Epithelial cell of proximal tubule (primary cell): ENCODE measurements at places on chromosomes 5 and 9.
A peak's percentile ranks its signal among the peaks of the same experiment; 100 is the strongest.

- no peak for DNase-seq
Observed at GRCh38 chr9:93266521-93267001, 82.6 kb downstream of the WNK2 start.

GRCh38 chr9:5553211-5553610 is 42.9 kb downstream of the PDCD1LG2 start:
- DNase-seq = no peak

GRCh38 chr5:5380298-5380697 is 42.2 kb upstream of the ICE1 start:
- DNase-seq = no peak

GRCh38 chr5:4095918-4096630 is 500.4 kb downstream of the IRX1 start:
- DNase-seq = no peak

DNA sequence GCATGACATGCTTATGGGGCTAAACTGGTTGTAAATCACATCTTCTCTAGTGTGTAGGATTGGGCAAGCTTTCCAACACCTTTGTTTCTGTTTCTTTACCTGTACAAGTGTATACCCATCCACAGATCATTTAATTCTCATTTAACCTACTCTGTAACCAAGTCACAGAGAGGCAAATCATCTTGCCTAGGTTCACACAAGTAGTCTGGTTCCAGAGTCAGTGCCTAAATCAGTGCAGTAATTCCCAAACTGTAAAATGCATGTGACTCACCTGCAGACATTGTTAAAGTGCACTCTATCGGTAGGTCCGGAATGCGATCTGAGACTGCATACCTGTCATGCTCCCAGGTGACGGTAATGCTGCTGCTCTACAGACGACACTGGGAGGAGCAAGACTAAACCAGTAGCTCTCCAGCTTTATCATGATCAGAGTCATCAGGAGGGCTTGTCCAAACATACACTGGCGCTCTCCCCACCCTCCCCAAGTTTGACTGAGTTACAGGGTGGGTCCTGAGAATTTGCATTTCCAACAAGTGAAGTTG is 107.9 kb upstream of the FREM1 start:
- no peak for DNase-seq

GRCh38 chr9:83242066-83242465 is 179.1 kb upstream of the RASEF start:
- DNase-seq = no peak

- no peak for DNase-seq
Observed at GRCh38 chr5:65032250-65032649, 263.5 kb downstream of the CWC27 start.

DNA sequence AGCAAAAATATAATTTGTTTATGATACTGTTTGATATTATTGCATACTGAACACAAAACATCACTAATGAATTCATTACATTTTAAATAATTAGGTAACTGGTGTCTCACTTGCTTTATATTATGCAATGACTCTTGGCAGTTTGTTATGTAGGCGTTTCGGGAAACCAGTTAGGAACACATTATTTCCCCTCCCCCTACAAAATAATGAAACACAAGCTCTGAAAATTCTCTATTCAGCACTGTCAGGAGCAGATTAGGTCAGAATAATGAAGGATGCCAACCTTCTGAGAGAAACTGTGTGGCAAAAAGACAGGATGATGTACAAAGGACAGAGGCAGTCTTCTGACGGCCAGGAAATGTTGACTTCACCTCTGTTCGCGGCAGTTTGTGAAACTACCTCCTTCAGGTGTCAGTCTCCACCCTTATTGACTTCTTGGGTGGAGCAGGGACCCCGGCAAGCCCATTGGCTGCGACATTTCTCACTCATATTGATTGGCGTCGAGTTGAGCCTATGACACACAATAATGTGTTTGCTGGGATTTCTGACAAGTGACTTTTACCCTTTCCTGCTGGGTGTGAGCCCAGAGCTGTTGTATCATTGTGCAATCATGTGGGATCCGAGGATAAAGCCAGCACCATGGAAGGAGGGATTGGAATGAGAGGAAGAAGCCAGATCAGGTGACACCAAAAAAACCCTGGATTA is 33.9 kb downstream of the SH3PXD2B start:
- DNase-seq = peak; percentile 90

GRCh38 chr9:112035166-112035826 is 138.7 kb downstream of the UGCG start:
- DNase-seq = no peak

- DNase-seq = no peak
Observed at GRCh38 chr9:21803649-21804048, 1.2 kb downstream of the MTAP start.

DNA sequence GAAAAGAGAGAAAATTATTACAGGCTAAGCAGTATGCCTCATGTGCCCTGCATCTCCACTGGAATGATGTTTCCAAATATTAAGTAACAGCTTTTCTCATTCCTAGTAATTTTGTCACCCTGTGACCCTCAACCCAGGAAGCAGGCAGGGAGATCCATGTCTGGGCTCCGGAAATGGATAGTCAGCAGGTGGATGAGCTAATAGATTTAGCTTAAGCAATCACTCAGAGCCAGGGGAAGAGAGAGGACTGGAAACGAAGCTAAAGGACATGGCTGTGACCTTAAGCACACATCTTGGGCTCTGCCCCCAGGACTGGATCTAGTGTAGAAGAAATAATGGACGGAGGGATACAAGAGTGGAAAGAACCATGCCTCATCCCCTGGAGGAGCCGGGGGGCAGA is 89.5 kb downstream of the ARSB start:
- DNase-seq = no peak

- no peak for DNase-seq
Observed at GRCh38 chr5:92504346-92504745, 1076.7 kb downstream of the NR2F1-AS1 start.

DNA sequence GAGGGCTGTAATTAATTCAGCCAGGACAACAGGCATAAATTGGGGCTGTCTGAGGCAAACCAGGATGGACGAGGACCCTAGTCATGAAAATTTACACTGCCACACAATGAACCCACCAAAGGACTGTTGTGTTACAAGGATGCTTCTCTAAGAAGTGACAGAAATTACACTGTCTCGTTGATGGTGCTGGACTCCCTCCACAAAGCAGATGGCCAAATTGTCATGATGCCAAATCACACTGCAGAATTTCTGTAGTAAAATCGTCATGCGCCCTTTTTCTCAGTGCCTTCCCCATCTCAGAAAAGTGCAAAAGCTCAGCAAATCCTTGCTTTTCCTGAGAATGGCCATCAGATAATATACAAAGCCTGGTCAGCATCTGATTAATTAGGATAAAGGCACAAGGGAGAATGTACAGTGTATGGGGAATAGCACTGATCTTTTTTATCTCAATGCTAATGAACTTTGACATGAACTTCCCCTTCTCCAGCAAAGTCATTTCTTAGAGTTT is 545.8 kb downstream of the CSNK1G3 start:
- no peak for DNase-seq

GRCh38 chr5:146890066-146890465 is 11.5 kb upstream of the PPP2R2B start:
- DNase-seq = no peak

- no peak for DNase-seq
Observed at GRCh38 chr5:170536525-170536924, 32.7 kb downstream of the KCNIP1 start.

- DNase-seq = no peak
Observed at GRCh38 chr5:167688341-167689130, 602.9 kb upstream of the WWC1 start.

DNA sequence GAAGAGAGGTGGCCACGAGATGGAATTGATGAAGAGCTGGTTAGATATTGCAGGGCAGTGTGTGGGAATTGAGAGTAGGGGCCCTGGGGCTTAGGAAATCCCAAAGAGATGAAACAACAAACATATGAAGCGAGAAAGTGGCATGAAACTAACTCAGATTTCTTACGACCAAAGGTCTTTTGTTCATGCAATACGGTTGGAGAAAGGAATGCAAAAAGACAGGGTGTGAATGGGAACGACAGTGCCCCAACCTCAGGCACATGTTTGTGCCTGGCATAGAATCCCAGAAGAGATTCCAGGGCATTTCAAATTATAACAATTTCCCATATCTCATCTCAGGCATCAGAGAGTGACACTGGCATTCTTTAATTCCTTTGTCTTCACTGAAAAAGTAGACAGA is 199.2 kb downstream of the ACTL7B start:
- DNase-seq = no peak

GRCh38 chr9:110426052-110426709 is 88.5 kb upstream of the TXNDC8 start:
- no peak for DNase-seq

- DNase-seq = no peak
Observed at GRCh38 chr5:132526290-132526973, 16.9 kb downstream of the IL5 start.

- no peak for DNase-seq
Observed at GRCh38 chr5:91478096-91478495, 95.0 kb upstream of the ARRDC3 start.

DNA sequence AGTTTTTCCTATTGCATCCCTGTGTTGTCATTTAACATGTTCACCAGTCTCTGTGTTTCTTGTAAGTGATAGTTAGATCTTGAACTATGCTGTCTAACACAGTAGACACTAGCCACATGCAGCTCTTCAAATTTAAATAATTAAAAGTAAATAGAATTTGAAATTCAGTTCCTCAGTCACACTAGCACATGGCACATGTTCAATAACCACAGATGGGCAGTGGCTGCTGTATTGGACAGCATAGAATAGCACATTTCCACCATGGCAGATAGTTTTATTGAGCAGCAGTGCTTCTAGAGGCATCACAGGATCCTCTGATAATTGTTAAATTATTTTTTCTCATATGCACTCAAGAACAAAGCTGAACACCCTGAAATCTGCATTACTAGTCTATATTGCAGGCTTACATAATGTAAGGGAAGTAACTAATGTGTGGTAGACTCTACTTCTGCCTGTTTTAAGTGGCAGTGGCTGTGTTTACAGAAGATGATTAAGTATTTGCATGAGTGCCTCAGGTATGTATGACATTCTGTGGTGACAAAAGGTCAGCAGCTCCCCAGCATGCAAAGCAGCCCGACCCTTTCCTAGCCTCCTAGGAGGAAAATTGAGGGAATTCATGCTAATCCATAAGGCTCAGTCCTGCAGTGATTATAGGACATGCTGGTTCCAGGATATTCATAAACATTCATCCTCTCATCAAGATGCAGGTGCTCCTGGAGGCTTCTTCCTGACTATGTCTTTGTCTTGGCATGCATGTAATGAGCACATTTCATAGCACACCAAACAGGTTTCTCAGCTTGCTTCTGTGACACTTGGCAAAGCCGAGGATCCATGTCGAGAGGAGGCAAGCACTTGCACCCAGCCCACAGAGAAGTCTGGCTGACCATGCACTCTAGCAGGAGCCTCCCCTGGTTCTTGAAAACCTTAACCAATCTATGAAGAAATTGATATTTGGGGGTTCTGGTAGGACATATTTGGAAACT is 45.5 kb downstream of the SH3RF2 start:
- no peak for DNase-seq
